ENCODE measurements at places on chromosomes 3 and 15.

DNA sequence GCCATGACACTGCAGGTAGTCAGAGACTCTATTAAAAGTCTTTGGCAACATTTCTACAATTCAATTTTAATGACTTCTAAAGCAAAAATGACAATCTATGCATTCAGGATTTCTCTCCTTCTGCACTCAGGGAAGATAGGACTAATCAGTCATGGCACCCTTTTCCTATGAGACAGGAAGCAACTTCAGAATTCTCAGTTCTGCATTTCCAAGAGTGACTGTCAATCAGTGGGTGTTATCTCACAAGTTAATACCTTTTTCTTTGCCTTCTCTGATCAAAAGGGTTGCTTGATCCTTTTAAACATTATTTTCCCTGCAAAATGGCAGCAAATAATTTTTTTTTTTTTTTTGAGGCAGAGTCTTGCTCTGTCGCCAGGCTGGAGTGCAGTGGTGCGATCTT lies 7.8 kb upstream of the ICE2 start:
- no peak for DNase-seq

- peak; percentile 76 for DNase-seq
These were observed at the start of gene CFAP44 for GRCh38 chr3:113441051-113441770. CFAP44 (minus strand) TSS chr3:113441493; CDS start chr3:113433664, 7,829 bp downstream.

DNA sequence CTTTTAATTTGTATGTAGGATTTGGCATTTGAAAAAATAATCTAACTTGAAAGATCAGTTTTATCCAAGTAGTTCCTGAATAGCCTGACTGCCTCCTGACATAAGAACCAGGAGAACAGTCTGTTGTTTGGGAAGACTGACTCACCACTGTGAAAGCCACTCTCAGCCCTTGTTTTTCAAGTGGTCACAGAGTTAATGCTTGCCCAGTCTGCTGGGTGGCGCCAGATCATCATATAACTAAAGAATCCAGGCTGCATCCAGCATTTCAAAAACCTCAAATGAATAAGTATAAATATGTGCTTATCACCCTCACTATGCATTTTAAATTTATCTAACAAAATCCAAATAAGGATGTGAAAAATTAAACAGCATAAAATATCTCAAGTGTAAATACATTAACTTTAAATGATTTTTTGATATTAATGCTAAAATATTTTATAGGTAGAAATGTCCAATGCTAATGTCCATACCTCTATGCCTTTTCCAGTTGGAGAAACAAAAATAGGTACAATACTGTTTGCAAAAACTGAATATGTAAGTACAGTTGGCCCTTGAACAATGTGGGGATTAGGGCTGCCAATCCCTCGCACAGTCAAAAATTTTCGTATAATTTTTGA lies 26.9 kb upstream of the ZBBX start:
- DNase-seq: no peak

- DNase-seq: no peak
These were observed 1615.8 kb downstream of the SI start for GRCh38 chr3:163462446-163462845.

- peak; percentile 94 for DNase-seq
These were observed at the start of gene EIF2B5 for GRCh38 chr3:184135149-184135910. EIF2B5 (plus strand) TSS chr3:184135358; CDS start chr3:184135386, 28 bp downstream.

DNA sequence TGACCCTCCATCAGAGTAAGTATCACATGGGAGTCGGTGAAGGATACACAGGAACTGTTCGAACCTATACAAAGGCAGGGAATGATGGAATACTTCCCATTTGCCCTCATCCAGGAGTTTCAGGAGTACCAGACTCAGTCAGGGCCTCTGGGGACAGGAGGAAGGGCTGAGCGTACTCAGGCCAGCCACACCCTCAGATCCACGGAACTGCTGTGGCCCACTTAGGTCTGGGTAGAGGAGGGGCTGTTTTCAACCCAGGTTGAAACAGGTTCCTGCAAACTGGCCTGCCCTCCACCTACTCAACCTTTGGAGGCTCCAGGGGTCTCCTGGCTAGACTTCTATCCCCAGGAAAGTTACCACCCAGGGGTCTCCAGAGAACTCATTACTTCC lies 6.7 kb upstream of the IGDCC3 start:
- DNase-seq: no peak

- no peak for DNase-seq
These were observed 370.1 kb downstream of the LRTM1 start for GRCh38 chr3:54557538-54558428.

DNA sequence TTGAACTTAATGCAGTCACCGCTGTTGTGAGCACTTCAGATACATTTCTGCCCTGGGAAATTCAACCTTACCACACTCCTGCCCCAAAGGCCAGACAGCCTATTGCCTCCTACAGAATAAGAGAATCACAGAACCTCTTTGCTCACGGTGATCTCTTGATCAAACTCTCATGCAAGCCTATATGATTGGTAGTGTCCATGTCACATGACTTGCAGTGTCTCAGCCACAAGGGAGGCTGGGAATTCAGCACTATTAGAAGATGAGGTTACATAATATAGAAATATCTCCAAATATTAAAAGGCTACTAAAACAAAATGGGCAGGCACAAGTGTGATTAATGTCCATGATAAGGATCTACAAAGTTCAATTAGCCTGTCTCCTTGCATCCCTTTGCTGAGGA lies 3.8 kb upstream of the PCOLCE2 start:
- DNase-seq: no peak

DNA sequence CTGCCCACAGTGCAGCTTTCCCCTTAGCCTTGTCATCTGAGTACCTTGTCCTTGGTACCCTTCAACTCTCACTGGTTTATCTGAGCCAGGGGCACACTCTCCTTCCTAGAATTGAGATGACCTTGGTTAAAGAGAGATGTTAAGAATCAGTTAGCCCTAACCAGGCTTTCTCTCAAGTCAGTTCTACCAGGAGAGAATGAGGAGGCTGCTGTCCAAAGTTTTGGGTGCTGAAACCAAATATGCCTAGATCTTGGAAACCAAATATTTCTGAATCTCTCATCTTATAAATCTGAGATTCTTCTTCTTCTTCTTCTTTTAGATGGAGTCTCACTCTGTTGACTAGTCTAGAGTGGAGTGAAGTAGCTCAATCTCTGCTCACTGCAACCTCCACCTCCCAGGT lies 12.0 kb upstream of the CTXND1 start:
- DNase-seq: no peak

GRCh38 chr15:48916721-48917120 lies 38.8 kb downstream of the EID1 start:
- DNase-seq: no peak

GRCh38 chr3:49675912-49676311 lies 1.8 kb downstream of the APEH start:
- DNase-seq: no peak

- DNase-seq: no peak
These were observed 83.2 kb upstream of the WNT5A start for GRCh38 chr3:55570271-55570711.

DNA sequence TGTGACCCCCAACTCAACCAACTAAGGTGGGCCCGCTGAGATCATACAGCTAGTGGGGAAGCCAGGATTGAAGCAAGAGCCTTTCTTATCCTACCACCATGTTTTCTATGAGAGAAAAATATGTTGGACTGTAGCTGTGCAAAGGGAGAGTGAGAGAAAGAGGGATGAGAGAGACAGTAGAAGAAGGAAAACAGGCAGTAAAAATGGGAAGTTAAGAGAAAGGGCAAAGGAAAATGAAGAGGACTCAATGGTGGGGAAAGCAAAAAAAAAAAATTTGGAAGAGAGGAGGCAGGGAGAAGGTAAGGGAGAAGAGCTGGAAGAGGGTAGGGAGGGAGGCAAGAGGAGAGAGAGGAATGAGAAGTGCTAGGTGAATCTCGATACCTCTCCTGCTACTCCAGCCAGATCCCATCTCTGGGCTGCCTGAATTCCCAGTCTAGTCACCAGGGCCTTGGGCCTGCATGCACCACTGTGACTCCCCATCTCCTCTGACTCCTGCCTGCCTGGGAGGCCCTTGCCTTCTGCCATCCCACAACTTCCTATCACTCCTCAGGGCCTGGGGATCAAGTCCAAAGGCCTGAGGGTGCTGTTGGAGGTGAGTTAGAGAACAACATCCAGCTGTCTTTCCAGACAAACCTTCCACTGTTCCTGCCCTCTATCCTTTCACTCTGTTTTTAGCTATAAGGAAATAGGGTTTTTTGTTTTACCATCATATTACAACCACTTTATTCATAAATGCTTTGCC lies 15.7 kb downstream of the FAM81A start:
- DNase-seq: no peak

DNA sequence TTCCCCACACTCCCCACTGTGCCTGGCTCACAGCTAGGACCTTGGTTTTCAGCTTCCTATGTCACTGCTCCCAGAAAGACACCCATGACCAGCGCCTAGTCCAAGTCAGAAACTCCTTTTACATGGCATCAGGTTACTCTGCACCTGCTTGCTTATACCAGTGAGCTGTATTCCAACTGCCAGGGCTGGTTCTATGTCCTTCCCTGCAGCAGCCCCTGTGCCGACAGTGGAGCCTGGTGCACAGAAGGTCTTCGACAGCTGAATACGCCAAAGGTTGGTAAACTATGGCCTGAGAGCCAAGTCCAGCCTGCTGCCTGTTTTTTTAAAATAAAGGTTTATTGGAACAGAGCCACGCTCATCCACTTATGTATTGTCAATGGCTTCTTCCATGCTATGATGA lies 102.5 kb downstream of the IQSEC1 start:
- no peak for DNase-seq

DNA sequence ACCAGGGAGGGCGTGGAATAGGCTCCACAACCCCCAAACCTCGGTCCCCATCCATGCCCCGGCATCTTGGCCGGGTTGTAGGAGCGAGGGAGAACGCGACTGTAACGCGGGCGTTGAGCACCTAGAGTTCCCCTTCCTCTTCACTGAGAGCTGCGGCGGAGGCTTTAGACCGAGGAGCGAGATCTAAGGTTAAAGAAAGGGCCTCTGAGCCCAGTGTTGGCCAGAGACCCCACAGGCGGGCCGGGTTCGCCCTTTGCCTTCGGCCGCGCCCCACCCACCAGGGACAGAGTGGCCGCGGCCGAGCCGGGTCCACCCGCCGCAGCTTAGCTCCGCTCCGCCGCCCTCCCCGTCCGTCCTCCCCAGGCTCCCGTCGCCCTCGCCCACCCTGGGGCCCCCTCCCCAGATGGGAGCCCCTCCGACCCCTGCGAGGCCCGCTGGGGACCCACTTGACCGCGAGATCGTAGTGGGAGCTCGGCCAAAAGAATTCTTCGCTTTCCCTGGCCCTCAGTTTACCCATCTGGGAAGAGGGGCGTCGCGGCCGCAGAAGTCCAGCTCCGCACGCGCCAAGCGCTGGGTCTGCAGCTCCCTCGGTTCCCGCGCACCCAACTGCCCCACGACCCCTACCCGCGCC lies 425 bp downstream of the ANPEP start:
- no peak for DNase-seq

- no peak for DNase-seq
These were observed 501 bp downstream of the NDN start for GRCh38 chr15:23686466-23687142.

DNA sequence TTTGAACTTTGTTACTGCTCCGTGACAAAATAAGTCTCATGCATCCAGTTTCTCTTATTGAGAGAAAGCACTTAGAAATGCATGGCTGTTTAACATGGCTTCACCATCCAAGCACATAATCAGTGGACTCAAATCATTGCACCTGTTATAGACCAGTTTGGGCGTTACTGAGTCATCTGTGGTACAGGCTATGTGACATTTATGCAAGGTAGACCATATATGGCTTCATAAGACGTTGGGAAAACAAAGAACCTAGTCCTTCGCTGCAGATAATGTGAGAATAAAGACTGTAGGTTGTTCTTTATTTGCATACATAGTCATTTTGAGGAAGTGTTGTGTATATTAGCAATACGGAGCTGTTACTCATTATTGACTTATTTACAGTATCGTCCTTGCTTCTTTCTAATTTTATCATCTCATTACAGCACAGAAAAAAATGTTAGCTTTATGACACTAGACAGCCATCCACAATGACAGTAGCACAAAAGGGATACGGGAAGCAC lies 374.7 kb downstream of the IL5RA start:
- no peak for DNase-seq

- DNase-seq: peak; percentile 68
These were observed 873 bp downstream of the CAPN7 start for GRCh38 chr3:15206662-15207576.

- no peak for DNase-seq
These were observed 61.4 kb downstream of the SMAD6 start for GRCh38 chr15:66763186-66764071.

DNA sequence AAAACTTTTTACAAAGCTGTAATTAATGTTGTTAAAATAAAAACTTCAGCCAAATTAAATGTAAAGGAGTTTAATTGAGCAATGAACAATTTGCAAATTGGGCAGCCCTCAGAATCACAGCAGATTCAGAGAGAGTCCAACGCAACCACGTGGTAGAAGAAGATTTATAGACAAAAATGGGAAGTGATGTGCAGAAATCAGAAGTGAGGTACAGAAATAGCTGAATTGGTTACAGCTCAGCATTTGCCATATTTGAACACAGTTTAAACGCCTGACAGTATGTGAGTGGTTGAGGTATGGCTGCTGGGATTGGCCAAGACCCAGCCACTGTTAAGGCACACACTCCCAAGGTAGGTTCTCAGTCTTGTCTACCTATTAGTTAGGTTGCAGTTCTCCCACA lies 14.4 kb upstream of the PLA2G4D start:
- no peak for DNase-seq

- no peak for DNase-seq
These were observed 283.7 kb downstream of the IL5RA start for GRCh38 chr3:2826453-2826852.

DNA sequence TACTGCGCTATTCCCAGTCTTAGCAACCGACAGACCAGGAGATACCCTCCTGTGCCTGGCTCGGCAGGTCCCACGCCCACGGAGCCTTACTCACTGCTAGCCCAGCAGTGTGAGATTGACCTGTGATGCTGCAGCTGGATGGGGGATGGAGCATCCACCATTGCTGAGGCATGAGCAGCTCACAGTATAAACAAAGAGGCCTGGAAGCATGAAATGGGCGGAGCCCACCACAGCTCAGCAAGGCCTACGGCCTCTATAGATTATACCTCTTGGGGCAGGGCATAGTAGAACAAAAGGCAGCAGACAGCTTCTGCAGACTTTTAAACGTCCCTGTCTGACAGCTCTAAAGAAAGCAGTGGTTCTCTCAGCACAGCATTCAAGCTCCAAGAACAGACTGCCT lies 160.3 kb downstream of the ANXA2 start:
- no peak for DNase-seq

GRCh38 chr3:51703068-51703760 lies 3.7 kb upstream of the GRM2 start:
- no peak for DNase-seq

GRCh38 chr3:59658274-59658673 lies 608.4 kb upstream of the CFAP20DC start:
- DNase-seq: no peak

- DNase-seq: no peak
These were observed 14.2 kb downstream of the ESYT3 start for GRCh38 chr3:138448631-138449030.

DNA sequence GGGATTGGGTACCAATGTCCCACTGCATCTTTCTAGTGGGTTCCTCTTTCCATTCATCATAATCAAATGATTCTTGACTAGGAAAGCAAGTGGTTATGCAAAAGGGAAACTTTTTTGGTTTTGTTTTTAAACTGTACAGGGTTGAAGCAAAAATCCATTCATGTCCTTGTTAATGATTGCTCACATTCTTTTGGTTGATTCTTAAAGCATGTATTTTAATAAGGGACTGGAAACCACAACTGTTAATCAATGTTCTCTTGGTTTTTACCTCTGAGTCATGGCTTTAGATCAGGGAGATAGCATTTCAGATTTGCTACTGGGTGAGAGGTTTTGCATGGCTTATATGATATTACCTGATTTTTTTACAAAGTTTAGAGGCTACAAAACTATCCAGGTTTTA lies 371.7 kb upstream of the RGMA start:
- no peak for DNase-seq

GRCh38 chr15:89489376-89489775 lies 7.0 kb downstream of the RHCG start:
- DNase-seq: no peak
